Colonic mucosa (tissue), 4 donors: ENCODE measurements at places on chromosomes 1 and 21. TPM values are rescaled to one million over a fixed set of nuclear protein-coding genes. Genes with fewer than 3 reads are reported as not detected.

DNA sequence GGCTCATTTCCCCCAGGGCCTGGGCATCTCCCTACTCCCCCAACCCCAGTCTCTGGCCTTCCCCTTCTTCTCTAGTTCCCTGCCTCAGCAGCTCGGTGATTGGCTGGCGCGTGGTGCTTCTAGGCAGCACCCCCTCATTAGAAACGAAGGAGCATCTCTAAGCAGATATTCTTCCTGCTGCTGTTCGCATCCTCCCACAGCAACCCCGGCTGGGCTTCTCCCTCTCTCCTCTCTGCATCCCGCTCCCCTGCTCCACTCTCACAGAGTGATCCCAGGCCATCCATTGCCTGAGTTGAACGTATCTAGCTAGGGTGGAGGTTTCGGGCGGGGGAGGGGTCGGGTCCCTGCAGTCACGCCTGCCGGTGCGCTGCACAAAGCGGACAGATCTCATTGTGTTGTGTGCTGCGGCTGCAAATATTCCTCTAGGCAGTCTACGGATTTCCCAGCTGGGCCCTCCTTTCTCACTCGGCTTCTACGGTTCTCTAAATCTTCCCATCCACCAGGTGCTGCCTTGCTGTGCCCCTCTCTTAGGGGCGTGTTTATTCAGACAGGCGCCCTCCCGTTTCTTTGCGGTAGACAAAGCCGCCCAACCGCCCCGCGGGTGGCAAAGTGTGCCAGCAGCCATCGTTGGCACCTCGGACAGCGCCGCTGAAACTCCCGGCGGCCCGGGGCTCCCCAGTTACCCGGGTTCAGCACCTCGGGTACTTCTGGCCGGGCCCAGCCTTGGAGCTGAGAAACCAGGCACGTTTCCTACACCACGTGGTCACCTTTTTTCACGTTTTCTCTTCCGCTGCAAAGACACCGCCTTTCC, 2.2 kb downstream of the CACNA1E start:
- DNase-seq = no peak

DNA sequence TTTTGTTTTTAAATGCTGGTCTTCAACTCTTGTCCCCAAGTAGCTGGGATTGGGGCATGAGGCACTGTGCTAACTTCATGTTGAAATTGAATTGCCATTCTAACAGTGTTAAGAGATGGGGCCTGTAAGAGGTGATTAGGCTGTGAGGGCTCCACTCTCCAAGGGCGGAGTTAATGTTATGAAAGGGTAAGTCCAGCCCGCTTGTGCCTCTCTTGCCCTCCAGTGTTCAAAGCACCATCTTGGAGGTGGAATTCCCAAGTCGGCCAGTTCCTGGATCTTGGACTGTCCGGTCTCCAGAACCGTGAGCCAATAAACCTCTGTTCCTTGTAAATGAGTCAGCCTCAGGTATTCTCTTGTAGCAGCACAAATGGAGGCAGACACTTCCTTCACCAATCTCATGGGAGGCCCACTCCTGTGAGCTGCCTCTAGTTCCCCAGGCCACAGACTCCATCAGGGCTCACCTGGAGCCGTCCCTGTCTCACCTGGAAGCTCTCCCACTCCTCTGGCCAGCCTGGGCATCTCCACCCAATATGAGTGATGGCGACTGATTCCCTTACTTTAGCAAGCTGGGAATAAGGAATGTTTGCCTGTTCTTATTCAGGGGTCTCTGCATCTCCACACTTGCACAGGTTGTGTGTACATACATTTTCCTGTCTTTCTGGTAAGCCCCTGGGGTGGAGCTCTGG, 15.5 kb downstream of the IBA57 start:
- no peak for DNase-seq

Gene ITLN1
- 164 TPM for total RNA-seq

Gene SPATC1L
- 6.2 TPM for total RNA-seq

Gene LRIG2
- 13.8 TPM for total RNA-seq

Gene CDC42
- total RNA-seq = 264 TPM

Gene PDZK1IP1
- 85.2 TPM for total RNA-seq

Gene NIPAL3
- total RNA-seq = 41.3 TPM
